Type B pancreatic cell (in vitro differentiated cells): ENCODE measurements at places on chromosomes 13 and 19. TPM values are rescaled to one million over a fixed set of nuclear protein-coding genes. Genes with fewer than 3 reads are reported as not detected.

GRCh38 chr19:15340086-15340485 is 7.7 kb upstream of the BRD4 start:
- no peak overlapping the region for H3K4me3 ChIP-seq
- H3K27ac ChIP-seq, result no peak overlapping the region
- H3K36me3 ChIP-seq, result peaks cover 8% of the 10 kb centered on the region
- no peaks in the 10 kb centered on the region for H3K27me3 ChIP-seq

DNA sequence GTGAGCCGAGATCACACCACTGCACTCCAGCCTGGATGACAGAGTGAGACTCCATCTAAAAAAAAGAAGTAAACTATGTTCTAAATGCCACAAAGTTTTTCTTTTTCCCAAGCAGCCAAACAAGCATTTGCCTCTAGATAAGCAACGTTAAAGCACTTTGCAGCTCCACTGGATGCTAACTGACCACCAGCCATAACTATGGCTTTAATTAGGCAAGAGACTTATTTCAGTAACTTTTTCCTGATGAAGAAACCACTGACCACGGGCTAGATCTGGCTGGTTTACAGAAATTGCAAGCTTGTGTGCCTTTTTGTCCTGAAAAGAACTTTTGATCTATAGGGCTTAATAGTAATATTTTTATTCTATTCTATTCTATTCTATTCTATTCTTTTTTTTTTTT is 22.1 kb downstream of the CD70 start:
- H3K27me3 ChIP-seq, result peaks cover 9% of the 10 kb centered on the region
- no peak overlapping the region for H3K4me3 ChIP-seq
- H3K27ac ChIP-seq, result no peak overlapping the region
- H3K36me3 ChIP-seq, result no peaks in the 10 kb centered on the region
- H3K4me1 ChIP-seq, result no peaks in the 10 kb centered on the region

Gene CD22
- total RNA-seq, result 0.92 and 2.1 TPM in 2 replicates

DNA sequence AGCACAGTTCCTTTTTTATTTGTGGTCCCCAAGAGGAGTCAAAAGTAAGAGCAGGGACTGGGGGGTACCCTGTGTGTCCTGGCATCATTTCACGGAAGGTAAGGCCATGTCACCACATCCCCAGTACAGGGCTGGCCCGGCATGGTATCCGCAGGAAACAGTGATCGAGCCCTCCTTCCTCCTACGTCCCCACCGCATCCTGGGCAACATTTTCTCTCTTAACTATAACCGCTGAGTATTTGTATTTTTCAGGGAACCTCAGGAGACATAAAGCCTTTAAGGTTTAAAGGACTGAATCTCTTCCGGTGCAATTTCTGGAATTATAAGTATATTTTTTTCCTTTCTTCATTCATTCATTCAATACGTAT is 13.6 kb upstream of the LATS2 start:
- H3K4me3 ChIP-seq, result peak overlapping the region; percentile 82
- no peaks in the 10 kb centered on the region for H3K27me3 ChIP-seq
- peaks cover 27% of the 10 kb centered on the region for H3K4me1 ChIP-seq
- no peaks in the 10 kb centered on the region for H3K36me3 ChIP-seq
- H3K27ac ChIP-seq, result peak overlapping the region; percentile 23

Gene NKPD1
- 0.56 and 1.3 TPM in 2 replicates for total RNA-seq

Gene PRSS57
- total RNA-seq, result not detected in 2 replicates

DNA sequence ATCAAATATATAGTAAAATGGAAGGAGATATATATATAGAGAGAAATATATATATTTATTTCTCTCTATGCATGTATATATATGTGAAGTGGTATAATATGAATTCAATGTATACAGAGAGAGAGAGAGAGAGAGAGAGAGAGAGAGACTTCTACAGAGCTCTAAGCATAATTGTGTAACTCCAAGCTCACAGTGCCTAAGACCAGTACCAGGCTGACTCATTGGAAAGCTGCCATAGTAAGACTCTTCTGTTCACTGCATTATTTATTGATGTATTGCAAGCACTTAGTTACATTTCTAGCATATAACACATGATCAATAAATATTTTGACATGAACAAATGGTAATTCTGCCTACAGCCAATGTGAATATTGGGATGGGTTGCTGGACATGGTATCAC is 1734.7 kb downstream of the SLITRK1 start:
- no peaks in the 10 kb centered on the region for H3K27me3 ChIP-seq
- no peak overlapping the region for H3K27ac ChIP-seq
- no peaks in the 10 kb centered on the region for H3K36me3 ChIP-seq

GRCh38 chr13:89136678-89137077 is 1465.5 kb downstream of the SLITRK5 start:
- H3K27me3 ChIP-seq, result no peaks in the 10 kb centered on the region
- H3K27ac ChIP-seq, result no peak overlapping the region
- H3K4me1 ChIP-seq, result no peaks in the 10 kb centered on the region
- no peak for DNase-seq
- no peak overlapping the region for H3K4me3 ChIP-seq

DNA sequence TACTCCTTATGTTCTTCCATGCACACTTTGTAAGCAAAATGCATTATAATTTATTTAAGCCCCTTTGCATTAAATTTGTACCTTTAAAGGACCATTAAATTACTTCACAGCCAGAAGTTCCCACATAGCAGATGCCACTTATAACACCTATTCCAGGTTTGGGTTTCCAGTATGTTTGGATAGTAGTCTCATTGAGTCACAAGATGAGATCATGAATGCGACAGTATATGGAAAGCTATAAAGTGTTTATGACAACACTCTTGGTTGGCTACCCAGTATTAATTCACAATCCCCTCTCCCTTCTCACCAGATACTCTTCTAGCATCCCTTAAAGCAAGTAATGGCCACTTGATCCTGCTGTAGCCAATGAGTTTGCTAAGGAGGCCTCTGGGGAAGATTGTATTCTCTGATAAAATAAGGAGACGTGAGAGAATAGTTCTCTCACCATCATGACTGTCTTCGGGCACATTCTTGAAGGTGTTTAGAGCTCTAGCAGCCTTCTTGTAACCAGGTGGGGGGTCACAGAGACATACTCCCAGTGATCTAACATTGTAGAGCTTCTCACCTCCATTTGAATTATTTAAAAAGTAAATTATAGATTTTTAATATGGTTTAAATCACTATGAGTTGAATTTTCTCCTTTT is 2.8 kb upstream of the LHFPL6 start:
- H3K4me3 ChIP-seq, result no peak overlapping the region
- DNase-seq, result no peak
- H3K36me3 ChIP-seq, result peaks cover 3% of the 10 kb centered on the region
- no peak overlapping the region for H3K27ac ChIP-seq
- H3K4me1 ChIP-seq, result peaks cover 18% of the 10 kb centered on the region
- H3K27me3 ChIP-seq, result peaks cover 23% of the 10 kb centered on the region

GRCh38 chr13:97631158-97631557 is 197.2 kb downstream of the RAP2A start:
- DNase-seq, result no peak
- H3K36me3 ChIP-seq, result no peaks in the 10 kb centered on the region
- peaks cover 7% of the 10 kb centered on the region for H3K27me3 ChIP-seq
- no peak overlapping the region for H3K27ac ChIP-seq
- H3K4me3 ChIP-seq, result no peak overlapping the region

- no peak overlapping the region for H3K4me3 ChIP-seq
- H3K36me3 ChIP-seq, result no peaks in the 10 kb centered on the region
- H3K27me3 ChIP-seq, result no peaks in the 10 kb centered on the region
- no peak overlapping the region for H3K27ac ChIP-seq
Observed at GRCh38 chr13:108830916-108831315, 201.5 kb downstream of the MYO16 start.

GRCh38 chr19:12090807-12091206 is 26.3 kb downstream of the ZNF844 start:
- H3K36me3 ChIP-seq, result peaks cover 15% of the 10 kb centered on the region
- H3K27ac ChIP-seq, result peak overlapping the region; percentile 30
- peaks cover 7% of the 10 kb centered on the region for H3K4me1 ChIP-seq
- H3K27me3 ChIP-seq, result no peaks in the 10 kb centered on the region

DNA sequence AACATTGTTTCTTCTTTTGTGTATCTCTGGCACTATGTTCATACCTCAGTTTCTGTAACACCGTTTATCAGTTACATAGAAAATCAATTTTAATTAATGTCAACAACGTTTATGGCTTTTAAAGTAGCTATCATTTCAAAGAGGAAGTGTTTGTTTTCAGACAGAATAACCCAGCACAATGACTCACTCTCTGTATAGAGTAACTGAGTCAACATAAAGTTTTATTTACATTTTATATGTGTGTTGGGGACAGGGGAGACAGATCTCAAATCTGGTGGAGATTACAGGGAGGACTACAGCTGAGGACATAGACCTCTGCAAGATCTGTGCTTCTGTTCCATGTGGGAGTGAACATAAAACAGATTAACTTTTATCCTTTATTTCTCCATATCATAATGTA is 2590.1 kb downstream of the PCDH9 start:
- no peak for DNase-seq
- H3K36me3 ChIP-seq, result no peaks in the 10 kb centered on the region
- H3K27me3 ChIP-seq, result no peaks in the 10 kb centered on the region
- no peak overlapping the region for H3K27ac ChIP-seq

Gene LGALS14
- 0.48 TPM in 1 of 2 replicates, not detected in the other for total RNA-seq

- peaks cover 7% of the 10 kb centered on the region for H3K36me3 ChIP-seq
- peak; percentile 82 for DNase-seq
- H3K4me1 ChIP-seq, result no peaks in the 10 kb centered on the region
- peak within 1 kb of the TSS; percentile 90 for H3K27ac ChIP-seq
- H3K27me3 ChIP-seq, result no peaks in the 10 kb centered on the region
- peak within 1 kb of the TSS; percentile 99 for H3K4me3 ChIP-seq
Observed at GRCh38 chr19:43983912-43984686, at the start of gene ZNF155. TSS of gene ZNF155 (plus strand) at chr19:43984188. CDS start at chr19:43988544, 4,356 bp downstream.

Gene USHBP1
- total RNA-seq, result 0.29 TPM in 1 of 2 replicates, not detected in the other

- H3K4me3 ChIP-seq, result no peak overlapping the region
- H3K4me1 ChIP-seq, result no peaks in the 10 kb centered on the region
- DNase-seq, result no peak
- peaks cover 20% of the 10 kb centered on the region for H3K36me3 ChIP-seq
- H3K27me3 ChIP-seq, result no peaks in the 10 kb centered on the region
- no peak overlapping the region for H3K27ac ChIP-seq
Observed at GRCh38 chr19:54147676-54148075, 10.1 kb downstream of the CNOT3 start.

DNA sequence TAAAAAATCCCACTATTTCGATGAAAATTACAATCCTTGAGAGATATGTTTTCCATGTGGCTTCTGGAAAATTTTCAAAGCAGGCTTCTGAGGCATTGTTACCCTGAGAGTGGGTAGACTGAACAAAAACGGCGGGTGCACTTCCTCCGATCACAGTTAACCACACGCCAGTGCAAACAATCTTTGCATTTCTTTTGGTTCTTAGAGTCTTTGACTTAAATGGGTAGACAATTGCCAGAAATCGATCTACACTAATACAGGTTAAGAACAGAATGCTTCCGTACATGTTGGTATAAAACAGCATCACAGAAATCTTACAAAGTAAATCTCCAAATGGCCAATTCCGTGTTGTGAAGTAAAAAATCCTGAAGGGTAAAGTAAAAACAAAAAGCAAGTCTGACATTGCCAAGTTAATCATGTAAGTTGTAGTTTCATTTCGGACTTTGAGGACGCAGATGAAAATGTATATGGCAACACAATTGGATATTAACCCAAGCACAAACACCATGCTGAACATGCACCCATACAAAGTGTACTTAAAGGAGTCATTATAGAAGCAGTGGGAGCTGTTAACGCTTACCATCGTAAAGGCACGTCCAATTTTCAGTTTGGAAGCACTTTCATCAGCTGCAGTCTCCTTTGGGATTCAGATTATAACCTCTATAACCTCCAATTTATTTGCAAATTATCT is 927 bp downstream of the LPAR6 start:
- peaks cover 22% of the 10 kb centered on the region for H3K4me1 ChIP-seq
- H3K27ac ChIP-seq, result peak overlapping the region; percentile 88
- peaks cover 15% of the 10 kb centered on the region for H3K36me3 ChIP-seq
- peak overlapping the region; percentile 95 for H3K4me3 ChIP-seq

DNA sequence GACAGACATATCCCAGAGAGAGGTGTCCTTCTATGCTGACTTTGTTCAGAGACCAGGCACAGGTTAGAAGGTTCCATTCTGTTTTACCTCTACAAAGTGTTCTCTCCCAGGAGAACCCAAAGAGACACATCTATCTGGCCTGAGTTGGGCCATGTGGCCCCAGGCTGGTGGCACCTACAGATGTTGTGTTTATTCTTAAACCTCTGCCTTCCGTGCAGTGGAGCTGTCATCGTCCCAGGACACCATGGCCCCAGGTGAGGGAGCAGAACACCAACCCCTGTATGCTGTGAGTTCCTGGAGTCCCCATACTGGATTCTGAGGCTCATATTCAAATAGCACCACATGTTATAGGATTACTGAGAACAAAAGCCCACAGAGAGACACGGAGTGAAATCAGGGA is 3.9 kb downstream of the KIR3DL3 start:
- peak; percentile 25 for DNase-seq
- no peak overlapping the region for H3K27ac ChIP-seq
- H3K36me3 ChIP-seq, result no peaks in the 10 kb centered on the region
- no peak overlapping the region for H3K4me3 ChIP-seq
- H3K27me3 ChIP-seq, result no peaks in the 10 kb centered on the region
- H3K4me1 ChIP-seq, result no peaks in the 10 kb centered on the region

GRCh38 chr13:60838581-60838980 is 441.6 kb downstream of the TDRD3 start:
- no peak overlapping the region for H3K4me3 ChIP-seq
- no peak for DNase-seq

Gene IL17D
- total RNA-seq, result 1.5 and 6.3 TPM in 2 replicates

GRCh38 chr19:29031216-29031615 is 181.7 kb downstream of the UQCRFS1 start:
- DNase-seq, result no peak
- H3K36me3 ChIP-seq, result no peaks in the 10 kb centered on the region
- H3K4me3 ChIP-seq, result no peak overlapping the region

- H3K4me3 ChIP-seq, result no peak overlapping the region
- no peak for DNase-seq
- no peaks in the 10 kb centered on the region for H3K4me1 ChIP-seq
- no peaks in the 10 kb centered on the region for H3K27me3 ChIP-seq
Observed at GRCh38 chr13:74218291-74218690, 84.1 kb upstream of the KLF12 start.

GRCh38 chr19:1698636-1699035 is 46.2 kb upstream of the TCF3 start:
- no peaks in the 10 kb centered on the region for H3K36me3 ChIP-seq
- H3K4me3 ChIP-seq, result no peak overlapping the region
- no peak for DNase-seq
- H3K27me3 ChIP-seq, result peaks cover 43% of the 10 kb centered on the region
- no peaks in the 10 kb centered on the region for H3K4me1 ChIP-seq

- no peak for DNase-seq
- H3K4me1 ChIP-seq, result peaks cover 32% of the 10 kb centered on the region
- H3K27ac ChIP-seq, result no peak overlapping the region
- no peaks in the 10 kb centered on the region for H3K27me3 ChIP-seq
- no peak overlapping the region for H3K4me3 ChIP-seq
Observed at GRCh38 chr13:99281811-99282263, 23.7 kb upstream of the GPR18 start.

Gene F10
- 34.4 and 53.6 TPM in 2 replicates for total RNA-seq

Gene CAPS
- 13.9 and 14.1 TPM in 2 replicates for total RNA-seq

DNA sequence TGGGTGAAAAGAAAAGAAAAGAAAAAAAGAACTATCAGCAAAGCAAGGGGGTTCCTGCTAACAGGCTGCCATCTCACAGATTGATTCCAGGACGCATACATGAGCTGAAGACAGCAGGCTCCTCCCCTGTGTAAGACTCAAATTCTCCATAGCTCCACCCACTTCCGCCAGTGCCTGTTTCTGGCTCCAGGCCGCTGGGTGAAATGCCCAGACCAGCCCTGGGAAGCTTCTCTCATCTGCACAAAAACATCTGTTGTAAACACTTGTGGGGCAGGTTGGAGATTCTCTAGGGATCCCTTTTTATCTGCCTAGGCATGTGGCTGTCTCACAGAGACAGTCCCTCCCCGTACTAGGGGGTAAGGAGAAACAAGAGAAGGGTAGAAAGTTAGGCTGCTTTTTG is 1054.4 kb upstream of the SPRY2 start:
- no peak overlapping the region for H3K27ac ChIP-seq
- no peaks in the 10 kb centered on the region for H3K27me3 ChIP-seq
- H3K4me1 ChIP-seq, result peaks cover 6% of the 10 kb centered on the region
- no peaks in the 10 kb centered on the region for H3K36me3 ChIP-seq

Gene EPSTI1
- 7.9 and 15.7 TPM in 2 replicates for total RNA-seq
